ENCODE measurements at places on chromosomes 4 and X.

- no peak for DNase-seq
Observed at GRCh38 chrX:10022580-10023245, 55.6 kb downstream of the CLDN34 start.

DNA sequence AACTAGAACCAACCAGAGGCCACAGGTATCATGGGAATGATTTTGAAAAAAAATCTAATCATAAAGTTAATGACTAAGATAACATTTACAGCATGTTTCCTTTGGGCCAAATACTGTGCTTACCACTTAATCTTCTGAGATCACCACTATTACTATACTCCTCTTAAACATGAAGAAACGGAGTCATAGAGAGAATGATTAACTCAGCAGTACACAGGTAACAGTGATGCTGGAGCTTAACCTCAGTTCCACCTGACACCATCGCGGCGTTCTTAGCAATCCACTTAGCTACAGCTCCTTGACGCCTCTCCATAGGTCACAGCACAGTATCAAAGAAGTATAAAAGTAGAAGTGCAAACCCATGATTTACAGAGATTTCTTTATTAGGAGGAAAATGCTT is 592.6 kb upstream of the SLIT2 start:
- no peak for DNase-seq

- DNase-seq: no peak
Observed at GRCh38 chr4:94160774-94161173, 46.9 kb upstream of the SMARCAD1 start.

DNA sequence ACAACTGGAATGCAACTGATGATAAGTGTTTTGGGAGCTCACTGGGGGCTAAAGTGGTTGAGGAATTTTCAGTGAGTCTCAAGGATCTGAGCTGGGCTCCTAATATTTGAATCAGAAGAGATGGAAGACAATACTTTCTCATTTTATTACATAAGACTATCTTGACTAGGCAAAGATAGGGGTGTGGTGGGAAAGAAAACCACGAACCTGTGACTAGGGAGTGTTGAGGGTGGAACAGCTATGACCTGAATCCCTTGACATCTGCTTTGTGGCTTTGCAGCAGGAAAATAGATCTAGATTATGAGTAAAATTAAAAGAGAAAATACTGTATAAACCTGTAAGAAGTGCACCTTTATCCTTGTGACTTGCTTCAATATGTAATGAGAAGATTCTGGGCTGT is 295.1 kb upstream of the TEX13A start:
- DNase-seq: no peak

GRCh38 chr4:53844551-53844950 is 219.9 kb downstream of the CHIC2 start:
- no peak for DNase-seq

DNA sequence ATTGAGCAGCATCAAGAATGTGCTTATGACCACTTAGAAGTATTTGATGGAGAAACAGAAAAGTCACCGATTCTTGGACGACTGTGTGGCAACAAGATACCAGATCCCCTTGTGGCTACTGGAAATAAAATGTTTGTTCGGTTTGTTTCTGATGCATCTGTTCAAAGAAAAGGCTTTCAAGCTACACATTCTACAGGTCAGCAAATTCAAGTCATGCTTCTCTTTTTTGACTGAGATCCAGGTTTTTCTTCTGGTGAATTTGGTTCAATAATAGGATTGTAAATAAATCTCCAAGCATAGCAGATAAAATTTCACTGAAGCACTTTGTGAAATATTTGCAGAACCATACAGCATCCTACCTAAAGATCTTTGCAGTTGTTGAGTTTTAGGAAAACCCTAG is 218.1 kb downstream of the TLL1 start:
- DNase-seq: peak; percentile 21

DNA sequence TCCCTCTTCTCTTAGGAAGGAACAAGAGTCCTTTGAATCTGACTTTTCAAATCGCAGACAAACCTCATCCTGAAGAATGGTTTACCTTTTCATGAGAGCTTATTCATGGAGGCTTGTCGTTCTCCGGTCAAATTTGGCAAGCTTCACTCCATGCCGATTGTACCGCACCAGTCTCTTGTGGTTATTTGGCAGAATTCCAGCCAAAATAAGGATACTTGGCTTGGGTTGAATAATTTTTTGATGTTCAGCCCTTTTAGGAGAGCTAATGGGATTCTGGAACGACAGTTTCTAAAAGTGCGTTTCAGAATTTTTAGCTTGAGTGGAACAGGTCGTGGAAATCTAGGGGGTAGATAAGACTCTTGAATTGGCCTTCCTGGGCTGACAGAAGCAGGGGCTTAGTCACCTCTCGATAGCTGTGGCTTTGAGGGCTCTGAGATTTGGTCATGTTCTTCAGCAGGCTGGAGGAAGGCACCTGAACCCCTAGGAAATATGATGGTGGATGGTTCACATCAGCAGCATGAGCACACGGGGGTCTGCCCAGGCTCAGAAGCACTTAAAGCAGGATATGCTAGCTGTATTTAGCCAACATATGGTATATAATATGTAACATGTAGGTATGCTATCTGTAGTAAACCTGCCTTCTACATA is 1.5 kb downstream of the KLHL2 start:
- peak; percentile 47 for DNase-seq

DNA sequence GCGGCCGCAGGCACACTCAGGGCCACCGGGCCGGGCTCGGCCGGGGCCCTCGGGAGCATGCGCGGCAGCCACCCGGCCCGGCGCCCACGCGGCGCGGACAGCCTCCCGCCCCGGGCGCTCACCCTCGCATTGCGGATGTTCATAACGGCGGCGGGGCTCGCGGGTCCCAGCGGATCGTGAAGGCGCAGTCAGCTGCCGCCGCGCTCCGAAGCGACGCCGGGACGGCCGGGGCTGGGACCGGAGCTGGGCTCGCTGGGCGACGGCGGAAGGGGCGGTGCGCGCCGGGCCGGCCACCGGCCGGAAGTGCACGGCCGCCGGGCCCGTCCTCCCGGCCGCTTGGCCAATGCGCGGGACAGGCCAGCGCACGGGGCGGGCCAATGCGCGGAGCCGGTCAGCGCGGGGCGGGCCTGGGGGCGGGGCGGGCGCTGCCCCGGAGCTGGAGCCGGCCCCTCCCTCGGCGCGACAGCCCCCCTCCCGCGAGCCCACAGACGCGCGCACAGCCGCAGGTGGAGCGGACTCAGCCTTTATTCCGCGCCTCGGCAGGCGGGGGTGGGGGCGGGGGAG is at the start of gene NAA10:
NAA10 (minus strand) TSS at position 276 of the 564 bp plus-strand sequence; CDS start at position 143, 133 bp downstream.
- peak; percentile 85 for DNase-seq

DNA sequence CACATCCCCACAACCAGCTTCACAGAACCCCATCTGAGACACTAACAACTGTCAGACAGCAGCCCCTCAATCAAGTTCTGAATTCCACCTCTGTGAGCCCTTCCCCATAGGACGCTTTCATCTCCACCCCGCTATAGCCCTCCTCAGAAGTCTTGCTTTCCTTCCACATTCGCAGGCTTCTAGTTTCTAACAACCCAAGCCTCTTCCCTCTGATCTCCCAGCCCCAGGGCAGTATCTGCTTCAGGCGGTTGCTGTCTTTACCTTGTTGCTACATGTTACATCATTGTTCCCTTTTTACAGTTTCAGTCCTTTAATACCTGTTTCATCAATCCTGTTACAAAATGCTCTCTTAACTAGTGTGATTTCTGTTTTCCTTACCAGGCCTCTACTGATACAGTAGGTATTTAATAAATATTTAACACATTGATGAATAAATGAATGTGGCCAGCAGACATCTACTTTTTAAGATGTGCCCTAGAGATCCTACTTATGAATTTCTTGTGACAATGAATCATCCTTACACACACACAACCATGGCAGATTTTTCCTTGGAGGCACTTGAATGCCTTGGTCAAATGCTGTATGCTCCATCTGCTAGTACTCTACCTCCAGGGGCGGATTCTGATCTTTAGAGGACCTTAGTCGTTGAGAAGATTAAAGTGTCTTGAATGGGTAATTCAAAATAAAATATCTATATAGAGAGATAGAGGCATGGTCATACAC is 164.7 kb upstream of the SLIT2 start:
- peak; percentile 81 for DNase-seq

DNA sequence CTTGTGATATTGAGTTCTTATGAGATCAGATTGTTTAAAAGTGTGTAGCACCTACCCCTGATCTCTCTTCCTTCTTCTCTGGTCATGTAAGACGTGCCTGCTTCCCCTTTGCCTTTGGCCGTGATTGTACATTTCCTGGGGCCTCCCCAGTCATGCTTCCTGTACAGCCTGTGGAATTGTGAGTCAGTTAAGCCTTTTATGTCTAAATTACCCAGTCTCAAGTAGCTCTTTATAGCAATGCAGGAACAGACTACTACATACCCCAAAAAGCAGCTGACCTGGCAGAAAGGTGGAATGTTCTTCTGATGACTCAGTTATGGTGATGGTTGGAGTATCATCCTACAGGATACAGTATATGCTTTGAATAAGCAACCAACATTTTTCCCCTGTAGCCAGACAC is 11.4 kb upstream of the MCUB start:
- no peak for DNase-seq

GRCh38 chr4:962231-963208 is 10.8 kb downstream of the DGKQ start:
- DNase-seq: no peak

DNA sequence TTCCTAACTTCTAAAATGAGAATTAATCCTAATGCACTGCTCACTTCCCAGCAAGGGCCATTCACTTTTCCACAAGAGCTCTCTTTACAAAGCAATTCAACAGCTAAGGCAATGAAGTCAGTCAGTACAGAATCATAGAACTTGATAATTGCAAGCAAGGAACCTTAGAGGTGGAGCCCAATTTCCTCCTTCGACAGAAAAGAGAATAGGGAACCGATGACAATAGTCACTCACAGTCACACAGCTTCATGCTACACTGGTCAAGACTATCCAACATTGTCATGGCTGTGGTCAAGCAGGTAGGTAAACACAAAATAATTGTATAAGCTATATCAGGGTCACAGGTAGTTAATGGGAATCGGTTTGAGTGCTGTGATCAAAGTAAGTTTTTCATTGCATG is 90.0 kb downstream of the ELOVL6 start:
- no peak for DNase-seq

DNA sequence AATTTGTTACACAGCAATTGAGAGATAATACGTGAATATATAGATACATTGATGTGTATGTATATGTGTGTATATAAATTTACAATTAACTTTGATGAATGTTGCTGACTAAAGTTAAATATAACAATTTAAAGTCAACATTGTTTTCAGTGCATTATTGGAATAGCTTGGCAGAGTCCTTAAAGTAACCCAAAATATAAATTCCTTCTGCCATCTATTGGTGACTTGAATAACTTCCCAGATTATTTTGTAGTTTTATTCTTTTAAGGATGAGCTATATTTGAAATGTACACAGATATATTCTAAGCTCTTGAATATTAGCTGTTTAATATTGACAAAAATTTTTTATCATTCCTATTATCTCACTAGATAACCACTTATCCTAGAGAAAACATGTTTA is 298.2 kb upstream of the FSTL5 start:
- peak; percentile 65 for DNase-seq

DNA sequence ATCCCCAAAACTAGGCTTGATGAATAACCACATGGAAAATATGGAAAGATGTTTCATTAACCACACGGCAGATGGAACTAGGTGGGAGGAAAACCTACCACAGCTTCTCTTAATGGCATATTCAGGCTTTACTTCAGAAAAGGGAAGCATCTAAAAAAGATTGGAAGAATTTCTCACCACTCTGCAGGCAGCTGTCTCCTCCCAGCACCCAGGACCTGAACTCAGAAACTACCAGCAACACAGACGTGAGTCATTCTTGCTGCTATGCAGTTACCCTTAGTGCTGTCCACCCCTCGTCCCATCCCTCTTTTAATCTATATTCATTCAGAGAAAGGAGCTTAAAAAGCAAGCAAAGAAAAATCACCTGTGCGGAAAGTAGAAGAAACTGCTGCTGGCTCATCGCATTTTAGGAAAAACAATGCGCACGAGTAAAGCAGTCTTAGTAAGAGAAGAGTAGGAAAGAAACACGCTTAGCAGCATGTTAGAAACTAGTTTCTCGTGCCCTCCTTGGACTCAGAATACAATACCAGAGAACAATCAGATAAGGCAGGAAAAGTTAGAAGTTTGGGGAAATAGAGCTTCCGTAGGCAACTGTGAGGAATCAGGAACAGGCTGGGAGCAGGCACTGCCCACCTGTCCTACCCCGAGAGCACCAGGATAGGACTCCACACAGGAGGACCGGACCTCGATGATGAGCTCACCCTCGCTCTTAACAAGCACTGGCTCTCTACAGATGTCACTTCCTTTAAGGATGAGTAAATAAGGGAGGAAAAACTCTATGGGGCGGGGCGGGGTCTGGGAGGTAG is 48.1 kb upstream of the ENPP6 start:
- no peak for DNase-seq

- DNase-seq: no peak
Observed at GRCh38 chrX:143869018-143869417, 14.9 kb upstream of the UBE2NL start.

GRCh38 chr4:67700116-67700737 is 728 bp downstream of the UBA6 start:
- peak; percentile 14 for DNase-seq

DNA sequence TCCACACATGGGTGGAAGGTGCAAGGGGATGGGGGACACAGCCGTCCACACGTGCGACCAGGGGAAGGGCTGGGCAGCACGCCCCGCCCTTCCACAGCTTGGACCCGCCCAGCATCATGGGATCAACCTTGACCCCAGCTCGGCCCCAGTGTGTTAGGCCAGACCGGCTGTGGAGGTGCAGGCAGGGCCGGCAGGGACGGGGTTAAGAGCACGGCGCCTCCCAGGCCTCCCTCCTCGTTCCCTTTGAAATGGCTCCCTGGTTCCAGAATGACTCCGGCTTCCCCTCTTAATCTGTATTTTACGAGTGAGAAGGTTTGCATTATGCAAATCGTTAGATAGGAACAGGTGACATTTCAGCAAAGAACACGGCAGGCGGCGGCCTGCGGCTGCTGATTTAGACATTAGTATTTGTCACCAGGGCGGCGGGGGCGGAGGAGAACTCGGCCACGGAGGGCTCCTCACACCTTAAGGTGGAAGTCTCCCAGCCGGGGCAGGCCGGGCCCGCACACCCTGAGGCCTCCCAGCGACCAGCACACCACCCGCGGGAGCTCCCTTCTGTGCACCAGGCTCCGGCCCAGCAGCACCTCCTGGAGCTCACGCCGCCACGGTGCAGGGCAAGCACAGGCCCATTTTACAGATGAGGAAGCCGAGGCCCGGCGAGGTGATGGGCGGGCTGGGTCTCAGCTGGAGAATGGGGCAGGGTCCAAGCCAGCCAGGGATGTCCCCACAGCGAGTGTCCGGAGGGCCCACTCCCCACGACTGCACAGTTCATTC is 116.1 kb downstream of the FAM53A start:
- DNase-seq: no peak

DNA sequence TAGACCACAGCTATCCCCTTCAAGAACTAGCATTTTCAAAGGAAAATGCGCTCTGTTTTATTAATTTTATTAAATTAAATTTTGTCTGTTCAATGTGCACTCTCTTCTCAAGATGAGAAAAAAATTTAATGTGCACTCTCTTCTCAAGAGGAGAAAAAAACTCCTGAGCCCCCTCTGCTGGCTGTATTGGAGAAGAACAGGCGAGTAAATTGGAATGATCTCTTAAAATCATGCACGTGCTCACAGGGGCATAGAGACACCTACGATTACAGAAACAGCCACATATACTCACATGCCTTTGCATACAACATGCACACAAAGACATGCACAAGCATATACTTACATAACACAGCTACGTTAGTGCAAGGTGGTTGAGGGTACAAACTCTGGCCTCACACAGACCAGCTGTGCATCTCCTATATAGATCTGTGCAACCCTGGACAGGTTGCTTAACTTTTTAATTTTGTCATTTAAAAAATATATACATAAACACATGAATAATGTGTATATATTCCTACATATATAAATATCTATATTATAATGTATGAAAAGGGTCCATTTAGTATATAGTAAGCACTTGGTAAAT is 176.2 kb upstream of the CXorf66 start:
- peak; percentile 71 for DNase-seq
